ENCODE measurements at places on chromosomes 1 and 21.

GRCh38 chr1:98373056-98373455, 288.5 kb upstream of the SNX7 start:
- no peak for DNase-seq

DNA sequence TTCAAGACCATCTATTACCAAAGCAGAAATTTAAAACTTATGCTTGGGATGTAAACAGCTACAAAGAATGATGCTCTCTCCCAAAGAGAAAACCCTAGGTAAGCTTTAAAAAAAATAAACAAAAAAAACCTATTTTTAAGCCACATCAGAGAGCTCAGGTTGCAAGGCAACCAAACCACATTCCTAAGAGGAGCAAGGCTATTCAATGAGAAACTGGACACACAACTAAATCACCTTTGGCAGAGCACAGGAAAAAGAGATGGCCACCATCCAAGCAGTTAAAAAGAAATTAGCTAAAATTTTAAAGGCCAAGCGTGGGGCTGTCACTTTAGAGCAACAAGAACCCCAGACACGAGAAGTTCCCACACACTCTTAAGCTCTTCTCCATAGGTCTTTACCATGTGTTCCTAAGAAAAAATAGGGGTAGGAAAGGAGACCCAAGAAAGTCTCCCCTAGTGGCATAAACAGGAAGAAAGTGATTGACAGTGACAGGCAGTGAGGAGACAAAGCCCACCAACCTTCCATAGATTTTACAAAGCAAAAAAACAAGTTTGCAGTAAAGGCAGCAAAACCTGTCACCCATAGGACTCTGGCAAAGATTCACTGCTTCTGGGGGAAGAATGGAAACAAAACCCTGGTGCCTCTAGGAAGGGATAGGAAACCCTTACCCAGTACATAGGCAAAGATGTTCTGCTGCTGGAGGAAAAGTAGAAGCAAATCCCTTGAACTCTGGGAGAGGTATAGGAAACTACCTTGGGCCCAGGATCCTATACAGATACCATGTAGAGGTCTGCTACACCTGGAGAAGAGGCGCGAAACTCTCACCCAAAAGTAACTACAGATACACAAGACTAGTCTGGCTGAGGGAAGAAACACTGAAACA, 68.5 kb downstream of the FOXJ3 start:
- no peak for DNase-seq

- DNase-seq, result no peak
Observed at GRCh38 chr1:65688848-65689247, 103.8 kb upstream of the PDE4B start.

DNA sequence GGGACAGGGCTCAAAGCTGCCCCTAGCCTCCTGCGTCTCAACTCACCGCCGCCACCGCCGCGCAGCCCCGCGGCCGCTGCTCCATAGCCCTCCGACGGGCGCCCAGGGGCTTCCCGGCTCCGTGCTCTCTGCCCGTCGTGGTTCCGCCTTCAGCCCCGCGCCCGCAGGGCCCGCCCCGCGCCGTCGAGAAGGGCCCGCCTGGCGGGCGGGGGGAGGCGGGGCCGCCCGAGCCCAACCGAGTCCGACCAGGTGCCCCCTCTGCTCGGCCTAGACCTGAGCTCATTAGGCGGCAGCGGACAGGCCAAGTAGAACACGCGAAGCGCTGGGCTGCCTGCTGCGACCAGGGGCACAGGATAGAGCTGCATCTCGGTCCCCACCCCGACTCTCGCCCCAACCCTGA, at the start of gene TNFRSF25:
TNFRSF25 (minus strand) TSS at position 151 of the 400 bp plus-strand sequence; CDS start at position 85, 66 bp downstream.
- DNase-seq, result peak; percentile 57

- no peak for DNase-seq
Observed at GRCh38 chr1:47187926-47188250, 1.9 kb downstream of the PDZK1IP1 start.

- no peak for DNase-seq
Observed at GRCh38 chr1:116821763-116822162, 67.5 kb downstream of the CD2 start.

DNA sequence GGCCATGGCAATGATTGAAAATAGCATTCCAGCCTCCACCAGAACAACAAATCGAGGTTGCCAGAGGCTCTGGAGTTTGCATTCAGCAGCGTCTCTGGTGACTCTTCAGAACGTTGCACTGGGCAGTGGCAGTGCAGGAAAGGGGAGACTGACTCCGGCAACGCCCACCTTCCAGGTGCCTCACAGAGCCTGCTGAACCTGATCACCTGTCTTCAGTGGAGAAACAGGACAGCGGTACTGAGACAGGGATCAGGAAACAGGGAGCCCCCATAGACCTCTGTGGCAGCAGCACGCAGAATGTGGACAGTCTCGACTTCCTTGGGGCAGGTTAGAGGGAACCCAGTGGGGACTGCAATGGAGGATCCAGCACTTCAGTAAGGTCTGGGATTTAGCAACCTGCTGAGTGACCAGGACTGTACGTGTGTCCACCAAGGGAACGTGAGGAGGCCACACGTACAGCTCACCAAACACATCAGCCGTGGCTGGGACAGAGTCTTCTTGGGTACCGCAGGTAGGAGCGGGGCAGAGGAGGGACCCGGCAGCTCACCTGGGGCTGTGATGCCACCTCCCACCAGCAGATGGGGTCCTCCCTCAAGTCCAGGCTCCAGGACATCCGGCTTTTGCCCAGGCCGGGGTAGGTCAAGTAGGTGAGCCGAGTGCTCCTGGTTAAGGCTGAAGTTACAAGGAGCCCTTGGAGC, 128.6 kb downstream of the PRDM2 start:
- no peak for DNase-seq

- DNase-seq, result no peak
Observed at GRCh38 chr1:44636688-44637598, 37.3 kb downstream of the TMEM53 start.

GRCh38 chr1:26278303-26278702, 1.6 kb upstream of the SH3BGRL3 start:
- no peak for DNase-seq

DNA sequence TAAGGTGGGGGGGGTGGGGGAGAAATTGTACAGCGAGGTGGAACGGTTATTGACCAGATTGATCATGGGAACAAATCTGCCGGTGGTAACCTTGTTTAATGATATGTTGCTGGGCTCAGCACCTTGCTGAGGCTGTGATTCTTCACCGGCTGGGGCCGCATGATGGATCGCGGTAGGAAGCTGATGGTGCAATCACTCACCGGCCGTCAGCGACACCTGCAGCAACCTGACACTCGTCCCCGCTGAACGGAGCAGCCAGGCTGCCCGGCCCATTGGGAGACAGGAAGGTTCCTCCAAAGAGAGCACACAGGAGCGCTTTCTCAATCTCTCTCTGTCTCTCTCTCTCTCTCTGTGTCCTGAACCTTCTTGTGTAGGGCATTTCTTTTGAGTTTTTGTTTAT, 128.5 kb upstream of the RRP15 start:
- no peak for DNase-seq

DNA sequence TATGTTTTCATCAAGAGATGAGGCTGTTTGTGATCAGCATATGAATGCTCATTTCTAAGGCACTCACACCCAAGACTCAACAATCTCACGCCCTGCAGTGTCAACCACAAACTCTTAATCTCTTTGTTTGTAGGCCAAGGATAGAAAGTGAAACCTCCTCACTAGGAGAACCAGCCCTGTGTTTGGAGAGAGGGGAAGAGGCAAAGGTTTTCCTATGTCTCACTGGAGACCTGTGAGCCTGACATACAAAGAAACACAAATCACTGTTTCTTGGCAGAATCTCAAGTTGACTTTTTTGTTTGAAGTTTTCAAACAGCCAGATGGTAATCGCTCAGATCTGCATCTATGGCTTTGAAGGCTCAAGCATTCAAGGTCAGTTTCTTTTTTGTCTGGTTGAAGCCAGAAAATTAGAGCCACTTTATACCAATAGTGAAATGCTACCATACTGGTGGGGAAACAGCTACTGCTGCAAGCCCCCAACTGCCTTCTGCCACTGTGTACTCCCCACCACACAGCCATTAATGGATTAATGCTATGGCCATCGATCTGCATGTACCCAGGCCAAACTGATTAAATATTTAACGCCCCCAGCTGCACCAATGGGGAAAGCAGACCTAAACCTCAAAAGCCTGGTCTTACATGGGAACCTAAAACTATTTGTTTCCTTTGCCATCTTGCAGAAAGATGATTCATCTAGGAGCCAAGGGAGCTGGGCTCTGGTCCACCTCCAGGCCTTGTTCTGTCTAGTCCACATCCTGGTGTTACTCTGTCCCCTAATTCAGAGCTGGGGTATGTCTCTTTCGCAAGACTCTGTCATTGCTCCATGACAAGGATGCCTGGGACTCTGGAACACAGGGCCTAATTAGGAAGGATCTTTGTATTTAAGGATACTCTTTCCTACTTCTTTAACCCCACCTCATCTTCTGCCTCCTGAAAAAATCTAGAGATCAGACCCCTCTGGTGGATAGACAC, 16.3 kb downstream of the PDZK1 start:
- peak; percentile 3 for DNase-seq

- no peak for DNase-seq
Observed at GRCh38 chr1:18537386-18538306, 56.9 kb downstream of the KLHDC7A start.

GRCh38 chr1:29408831-29409605, 172.7 kb downstream of the PTPRU start:
- DNase-seq, result no peak

DNA sequence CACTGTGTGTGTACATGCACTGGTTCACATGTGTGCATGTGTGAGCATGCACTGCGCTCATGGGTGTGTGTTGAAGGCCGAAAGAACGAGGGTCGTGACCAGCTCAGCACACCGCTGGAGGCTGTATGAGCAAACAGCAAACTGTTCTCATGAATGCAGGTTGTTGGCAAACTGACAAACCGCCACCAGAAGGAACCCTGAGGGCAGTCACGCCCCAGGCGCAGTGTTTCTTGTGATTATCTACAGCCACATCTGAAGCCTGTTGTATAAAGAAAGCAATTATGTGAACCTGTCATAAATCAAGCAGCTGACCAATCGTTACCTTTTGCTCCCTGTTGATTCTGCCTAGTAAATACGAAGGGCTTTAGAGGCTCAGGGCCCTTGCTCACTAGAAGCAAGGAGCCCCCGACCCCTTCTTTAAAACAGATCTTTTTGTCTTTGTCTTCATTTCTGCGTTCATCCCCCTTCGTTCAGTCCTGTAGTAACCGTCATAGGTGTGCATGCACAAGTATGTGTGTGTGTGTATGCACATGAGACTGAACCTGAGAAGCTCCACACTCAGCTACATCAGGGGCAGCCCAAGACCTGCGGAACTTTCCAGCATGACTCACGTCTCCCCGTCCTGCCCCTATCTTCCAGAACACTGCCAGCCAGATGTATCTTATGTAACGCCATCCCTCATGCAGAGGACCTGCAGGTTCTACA, 16.8 kb upstream of the RIPK4 start:
- peak; percentile 12 for DNase-seq

- no peak for DNase-seq
Observed at GRCh38 chr1:16630661-16631247, 17.4 kb upstream of the NBPF1 start.

DNA sequence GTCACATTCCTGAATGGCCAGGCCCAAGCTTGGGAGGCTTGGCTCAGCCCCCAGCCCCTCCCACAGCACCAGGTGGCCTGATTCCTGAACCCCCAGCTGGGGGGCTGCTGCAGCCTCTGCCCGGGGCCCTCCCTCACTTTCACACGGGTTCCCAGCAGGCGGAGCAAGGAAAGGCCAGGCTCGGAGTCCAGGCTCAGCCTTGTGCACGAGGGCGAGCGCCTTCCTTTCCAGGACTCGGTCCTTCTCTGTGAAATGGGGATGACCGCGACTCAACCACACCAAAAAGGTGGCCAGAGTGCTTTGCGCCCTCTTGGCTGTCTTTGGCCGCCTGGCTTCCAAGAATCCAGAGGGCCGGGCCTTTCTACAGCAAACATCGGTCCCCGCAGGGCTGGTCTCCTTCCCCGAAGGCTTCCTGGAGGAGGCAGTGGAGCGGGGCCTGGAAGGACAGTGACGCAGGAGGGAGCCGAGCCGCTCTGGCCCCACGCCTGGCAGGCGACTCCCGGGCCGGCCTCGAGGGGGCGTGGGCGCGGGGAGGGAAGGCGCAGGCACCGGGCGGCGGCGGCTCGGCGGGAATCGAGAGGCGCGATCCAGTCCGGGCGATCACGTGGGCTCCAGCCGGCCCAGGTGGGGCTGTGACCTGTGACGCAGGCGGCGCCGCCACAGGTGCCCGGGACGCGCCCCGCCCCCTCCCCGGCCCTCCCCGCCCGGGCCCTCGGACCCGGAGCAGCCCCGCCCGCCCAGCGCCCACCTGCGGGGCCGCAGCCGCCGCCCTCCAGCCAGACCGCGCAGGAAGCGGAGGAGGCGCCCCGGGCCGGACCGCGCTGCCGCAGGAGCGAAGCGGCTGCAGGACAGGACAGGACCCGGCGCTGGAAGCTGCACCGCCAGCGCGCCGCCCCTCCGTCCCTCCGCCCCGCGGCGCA, at the start of gene ARHGEF16:
ARHGEF16 (plus strand) TSS at position 775 of the 920 bp plus-strand sequence. CDS start 8,420 bp downstream, outside the sequence.
- DNase-seq, result no peak

DNA sequence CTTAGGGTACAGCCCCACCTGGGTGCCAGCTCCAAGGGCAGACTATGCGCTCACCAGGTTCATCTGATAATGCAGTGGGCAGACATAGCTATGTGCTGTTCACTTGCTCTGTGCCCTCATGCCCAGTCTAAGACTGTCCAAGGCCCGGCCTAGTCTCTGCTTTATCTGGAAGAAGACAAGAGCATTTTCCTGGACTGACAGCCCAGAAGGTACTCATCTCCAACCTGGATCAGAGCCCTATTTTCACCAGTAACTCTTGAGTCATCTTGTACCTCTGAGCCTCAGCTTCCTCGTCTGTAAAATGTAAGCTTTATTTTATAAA, 28.5 kb upstream of the LRRC8C start:
- no peak for DNase-seq

DNA sequence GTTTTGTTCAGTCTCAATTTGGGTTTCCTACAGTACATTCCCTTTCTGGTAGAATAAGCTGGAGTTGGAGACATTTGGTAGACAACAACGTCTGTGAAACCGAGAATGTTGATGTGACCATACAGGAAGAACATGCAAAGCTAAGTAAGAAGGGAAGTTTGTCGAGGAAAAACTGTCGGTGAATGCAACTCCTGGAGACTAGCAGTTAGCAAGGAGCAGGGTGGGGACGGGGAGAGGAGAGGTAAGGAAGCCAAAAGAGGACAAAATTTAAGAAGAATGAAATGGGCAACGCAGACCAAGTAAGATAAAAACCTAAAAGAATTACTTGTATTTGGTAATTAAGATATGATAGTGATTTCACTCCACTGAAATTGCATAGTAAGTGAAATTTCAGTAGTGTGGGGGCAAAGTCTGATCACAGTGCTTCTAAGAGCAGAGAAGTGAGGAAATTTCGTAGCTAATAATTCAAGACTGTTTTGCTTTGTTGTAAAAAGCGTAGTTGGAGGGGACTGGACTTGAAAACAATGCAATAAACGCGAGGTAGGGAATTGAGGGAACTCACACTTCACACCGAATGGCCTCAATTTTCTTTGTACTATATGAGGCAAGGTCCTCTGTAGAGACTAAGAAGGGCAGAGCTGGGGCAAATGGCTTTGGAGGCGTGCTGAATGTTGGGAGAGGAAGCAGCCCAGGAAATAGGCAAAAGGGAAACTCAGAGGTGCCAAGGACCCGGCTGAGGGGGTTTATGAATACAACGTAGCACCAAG, 787 bp upstream of the GIPC2 start:
- DNase-seq, result no peak
